Activated gamma-delta T cell (primary cell): ENCODE measurements at places on chromosomes 6 and 20.

- no peak for DNase-seq
These were observed 51.9 kb downstream of the GCLC start for GRCh38 chr6:53492860-53493634.

GRCh38 chr6:169167581-169168301 lies 85.9 kb downstream of the THBS2 start:
- DNase-seq = no peak

GRCh38 chr20:10987651-10988383 lies 314.0 kb upstream of the JAG1 start:
- no peak for DNase-seq

DNA sequence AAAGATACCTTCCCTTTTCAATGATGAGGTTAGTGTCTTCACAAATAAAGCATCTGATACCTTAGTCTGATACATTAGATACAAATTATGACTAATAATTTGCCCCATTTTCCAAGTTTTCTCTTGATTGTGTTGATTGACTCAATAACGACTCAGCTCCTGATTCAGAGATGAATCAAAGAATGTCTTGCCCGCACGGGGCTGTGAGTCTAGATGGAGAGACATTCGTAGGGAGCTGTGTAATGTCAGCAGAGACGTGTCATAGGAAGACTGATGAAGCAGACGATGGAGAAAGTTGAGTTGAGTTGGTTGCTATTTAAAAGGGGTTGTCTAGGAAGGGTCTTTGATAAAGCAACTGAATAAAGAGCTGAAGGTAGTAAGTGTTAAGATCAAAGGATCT lies 78.2 kb downstream of the TSHZ2 start:
- DNase-seq = no peak

- DNase-seq = no peak
These were observed 13.2 kb downstream of the TMEM74B start for GRCh38 chr20:1171461-1172093.

DNA sequence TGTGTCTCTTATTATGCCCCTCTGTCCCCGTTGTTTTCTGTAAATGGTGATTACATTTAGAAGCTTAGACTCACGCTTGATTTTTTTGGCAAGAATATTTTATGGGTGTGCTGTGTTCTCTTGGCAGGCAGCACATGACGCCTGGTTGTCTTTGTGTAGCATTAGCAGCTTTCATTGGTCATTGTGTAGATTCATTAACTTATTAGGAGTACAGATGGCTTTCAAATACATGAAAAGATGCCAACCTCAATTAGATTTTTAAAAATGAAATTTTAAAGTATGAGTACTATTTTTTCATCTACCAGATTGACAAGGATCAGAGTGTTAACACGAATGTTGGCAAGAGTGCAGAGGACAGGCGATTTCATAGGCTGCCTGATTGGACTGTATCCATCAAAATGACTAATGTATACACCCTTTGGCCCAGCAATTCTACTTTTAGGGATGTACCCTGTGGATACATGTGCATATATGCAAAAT lies 15.2 kb downstream of the COX4I2 start:
- DNase-seq = no peak

DNA sequence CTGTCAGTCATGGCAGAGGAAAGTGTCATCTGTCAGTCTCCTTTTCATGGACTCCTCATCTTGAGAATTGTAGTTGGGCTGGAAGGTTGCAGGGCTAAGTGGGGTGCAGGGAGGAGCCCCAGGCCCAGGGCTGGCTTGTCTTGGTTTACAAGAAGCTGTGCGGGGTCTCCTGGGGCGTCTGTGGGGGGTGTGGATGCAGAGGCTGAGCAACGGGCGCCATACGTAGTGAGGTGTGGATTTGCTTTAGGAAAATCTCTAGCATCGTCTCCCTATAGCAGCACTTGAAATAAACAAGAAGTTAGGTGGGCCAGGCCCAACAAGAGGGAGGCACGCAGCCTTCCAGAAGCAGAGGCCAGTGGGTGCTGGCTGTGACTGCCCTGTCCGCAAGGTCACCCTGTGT lies 1.8 kb upstream of the SLC17A9 start:
- DNase-seq = no peak

DNA sequence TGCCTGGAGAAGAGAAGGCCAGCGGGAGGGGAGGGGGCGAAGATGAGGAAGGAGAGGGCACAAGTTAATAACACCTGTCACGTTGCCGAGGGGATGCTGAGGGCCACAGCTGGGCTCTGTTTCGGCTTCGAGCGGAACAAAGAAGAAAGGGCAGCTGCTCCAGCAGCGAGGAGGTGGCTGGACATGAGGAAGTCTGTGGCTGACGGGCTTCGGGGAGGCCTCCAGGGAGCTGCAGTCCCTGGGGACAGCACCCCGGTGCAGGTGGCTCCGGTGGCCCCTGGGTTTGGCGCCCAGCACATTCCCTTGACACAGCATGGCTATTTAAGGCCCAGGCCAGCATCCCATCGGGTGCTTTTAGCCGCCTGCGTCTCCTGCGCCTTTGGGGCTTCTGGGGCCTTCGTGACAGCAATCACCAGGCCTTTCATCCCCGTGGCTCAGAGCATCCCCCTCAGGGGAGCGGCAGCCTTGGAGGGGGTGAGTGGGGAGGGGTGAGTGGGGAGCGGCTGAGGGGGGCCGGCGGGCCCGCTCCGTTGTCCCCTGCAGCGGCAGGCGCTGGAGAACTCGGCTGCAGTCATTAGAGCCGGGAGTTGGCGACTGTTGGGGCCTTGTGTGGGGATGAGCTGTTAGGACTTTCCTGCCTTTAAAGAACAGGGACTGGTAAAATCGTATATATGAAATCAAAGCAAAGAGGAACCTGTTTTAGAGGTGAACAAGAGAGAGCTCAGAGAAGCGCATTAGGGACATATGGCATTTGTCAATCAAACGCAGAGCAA lies 99.0 kb downstream of the TMEM242 start:
- no peak for DNase-seq

- no peak for DNase-seq
These were observed 1.2 kb downstream of the MTCH1 start for GRCh38 chr6:36984581-36985416.

GRCh38 chr20:61902221-61902869 lies 163.3 kb downstream of the TAF4 start:
- DNase-seq = no peak

GRCh38 chr6:135622081-135622480 lies 124.5 kb upstream of the AHI1 start:
- DNase-seq = no peak

GRCh38 chr6:136539967-136540652 lies 10.1 kb downstream of the MAP7 start:
- no peak for DNase-seq

GRCh38 chr6:24887545-24888140 lies 48.1 kb downstream of the RIPOR2 start:
- no peak for DNase-seq
